Activated CD4-positive, alpha-beta T cell treated with anti-CD3 and anti-CD28 coated beads, Interleukin-2, amount 50 U/mL, for 4 hours (primary cell): ENCODE measurements at places on chromosomes 11 and 22.

- DNase-seq: no peak
Observed at GRCh38 chr11:66014804-66015453, 3.1 kb downstream of the CST6 start.

DNA sequence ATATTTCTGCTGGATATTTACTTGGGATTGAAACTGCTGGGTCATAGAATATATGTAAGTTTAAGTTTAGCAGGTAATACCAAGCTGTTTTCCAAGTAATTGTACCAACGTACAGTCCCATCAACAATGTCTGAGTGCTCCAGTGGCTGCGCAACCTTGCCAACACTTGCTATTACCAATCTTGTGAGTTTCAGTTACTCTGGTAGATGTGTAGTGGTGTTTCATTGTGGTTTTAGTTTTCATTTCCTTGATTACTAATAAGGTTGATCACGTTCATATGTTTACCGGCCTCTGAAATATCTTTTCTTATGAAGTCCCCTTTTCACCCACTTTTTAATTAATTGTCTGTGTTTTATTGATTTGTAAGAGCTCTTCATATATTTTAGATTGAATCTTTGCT, 370.6 kb upstream of the CADM1 start:
- no peak for DNase-seq

- DNase-seq: no peak
Observed at GRCh38 chr11:9490376-9490775, 29.6 kb downstream of the ZNF143 start.

- DNase-seq: no peak
Observed at GRCh38 chr22:37618072-37618656, 9.5 kb downstream of the GGA1 start.

DNA sequence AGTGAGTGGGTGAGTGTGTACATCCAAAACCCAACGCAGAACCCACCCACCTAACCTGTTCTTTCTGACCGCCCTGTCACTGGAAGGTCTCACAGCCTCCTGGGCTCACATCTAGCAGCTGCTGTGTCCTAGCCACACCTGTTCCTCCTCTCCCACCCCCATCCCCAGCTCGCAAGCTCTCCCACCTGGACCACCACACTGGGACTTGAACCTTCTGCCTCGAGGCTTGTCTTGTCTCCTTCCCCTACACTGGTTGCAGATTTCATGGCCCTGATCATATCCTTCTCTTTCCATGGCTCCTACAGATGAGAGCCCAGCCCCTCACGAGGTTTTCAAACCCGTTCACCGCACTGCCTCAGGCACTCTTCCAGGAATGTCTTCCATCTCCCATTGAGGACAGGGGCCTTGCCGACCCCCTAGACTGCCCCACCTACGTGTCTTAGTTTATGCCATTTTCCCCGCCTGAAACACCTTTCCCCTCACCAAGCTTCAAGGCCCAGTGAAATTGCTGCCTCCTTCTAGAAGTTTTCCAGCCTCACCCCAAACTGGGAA, 6.7 kb downstream of the IFITM10 start:
- no peak for DNase-seq

GRCh38 chr11:119081682-119082260, 2.9 kb upstream of the HMBS start:
- DNase-seq: no peak

GRCh38 chr11:64356498-64357411, 2.2 kb upstream of the RPS6KA4 start:
- no peak for DNase-seq
